Camera-type eye (tissue), 1 donor: ENCODE measurements at places on chromosomes 2 and 18. TPM values are rescaled to one million over a fixed set of nuclear protein-coding genes. Genes with fewer than 3 reads are reported as not detected.

ZEB2 gene
- total RNA-seq, result 322 TPM

OR6B2 gene
- not detected for total RNA-seq

CPS1 gene
- 3.8 TPM for total RNA-seq

SERPINB10 gene
- 1.3 TPM for total RNA-seq

DGKD gene
- total RNA-seq, result 48.3 TPM

ANKRD30B gene
- total RNA-seq, result not detected

CXCR1 gene
- total RNA-seq, result 0.33 TPM

TMEM17 gene
- total RNA-seq, result 6.0 TPM

RAMP1 gene
- 6.9 TPM for total RNA-seq

PPP4R1 gene
- 177 TPM for total RNA-seq

TNFAIP6 gene
- total RNA-seq, result 7.2 TPM

MAT2A gene
- 165 TPM for total RNA-seq

PLEKHB2 gene
- total RNA-seq, result 103 TPM

ARMC9 gene
- total RNA-seq, result 63.1 TPM

ECEL1 gene
- 19.0 TPM for total RNA-seq

NABP1 gene
- total RNA-seq, result 9.5 TPM

SATB2 gene
- total RNA-seq, result 6.6 TPM

TMEM87B gene
- total RNA-seq, result 21.3 TPM

TRIM43 gene
- total RNA-seq, result not detected

LRRTM4 gene
- 12.3 TPM for total RNA-seq

DTNA gene
- 46.2 TPM for total RNA-seq

C2orf80 gene
- not detected for total RNA-seq

LRATD1 gene
- 24.7 TPM for total RNA-seq

NTSR2 gene
- total RNA-seq, result 0.44 TPM

CCDC102B gene
- total RNA-seq, result 61.4 TPM

DES gene
- 249 TPM for total RNA-seq

CCDC178 gene
- total RNA-seq, result 3.1 TPM

APLF gene
- total RNA-seq, result 8.9 TPM

APOB gene
- 0.11 TPM for total RNA-seq

PER2 gene
- 18.4 TPM for total RNA-seq

SOCS6 gene
- 37.9 TPM for total RNA-seq

GCG gene
- 0.99 TPM for total RNA-seq

TMEM182 gene
- 42.3 TPM for total RNA-seq

KIF5C gene
- total RNA-seq, result 90.0 TPM

FSHR gene
- not detected for total RNA-seq

ERICH2 gene
- not detected for total RNA-seq

MFSD6 gene
- total RNA-seq, result 33.6 TPM

AMER3 gene
- 11.8 TPM for total RNA-seq

INHBB gene
- total RNA-seq, result 25.7 TPM

SLC9A4 gene
- total RNA-seq, result 0.55 TPM

AKAIN1 gene
- total RNA-seq, result 1.3 TPM

GKN1 gene
- not detected for total RNA-seq

FER1L5 gene
- 0.60 TPM for total RNA-seq

UBR3 gene
- total RNA-seq, result 167 TPM

HMSD gene
- total RNA-seq, result 2.8 TPM

COX7A2L gene
- total RNA-seq, result 184 TPM
